ENCODE measurements at places on chromosomes 6 and 20.

- DNase-seq = no peak
Measured at GRCh38 chr20:25285091-25285647, 37.3 kb downstream of the PYGB start.

- DNase-seq = no peak
Measured at GRCh38 chr20:48901326-48901725, 20.2 kb upstream of the ARFGEF2 start.

DNA sequence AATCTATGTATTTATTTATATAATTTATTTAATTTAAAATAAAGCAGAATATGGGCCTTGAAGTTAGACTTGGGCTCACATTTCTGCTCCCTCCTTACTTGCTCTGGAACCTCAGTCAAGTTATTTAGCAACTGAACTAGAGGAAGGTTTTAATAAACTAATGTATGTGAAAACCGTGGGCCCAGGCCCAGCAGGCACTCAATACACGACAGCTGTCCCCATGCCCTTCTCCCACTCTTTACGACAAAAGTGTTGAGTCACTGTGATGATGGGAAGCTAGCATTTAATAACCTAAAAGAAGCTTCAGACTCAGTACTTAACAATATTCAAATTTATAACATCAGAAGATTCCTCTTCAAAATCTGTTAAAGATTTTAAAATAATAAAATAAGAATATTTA, 46.7 kb downstream of the SERAC1 start:
- no peak for DNase-seq

- DNase-seq = no peak
Measured at GRCh38 chr6:149363154-149363553, 36.9 kb upstream of the SUMO4 start.

GRCh38 chr20:40654876-40655275, 34.2 kb downstream of the MAFB start:
- peak; percentile 40 for DNase-seq

GRCh38 chr6:94227741-94228140, 808.4 kb upstream of the EPHA7 start:
- DNase-seq = no peak

DNA sequence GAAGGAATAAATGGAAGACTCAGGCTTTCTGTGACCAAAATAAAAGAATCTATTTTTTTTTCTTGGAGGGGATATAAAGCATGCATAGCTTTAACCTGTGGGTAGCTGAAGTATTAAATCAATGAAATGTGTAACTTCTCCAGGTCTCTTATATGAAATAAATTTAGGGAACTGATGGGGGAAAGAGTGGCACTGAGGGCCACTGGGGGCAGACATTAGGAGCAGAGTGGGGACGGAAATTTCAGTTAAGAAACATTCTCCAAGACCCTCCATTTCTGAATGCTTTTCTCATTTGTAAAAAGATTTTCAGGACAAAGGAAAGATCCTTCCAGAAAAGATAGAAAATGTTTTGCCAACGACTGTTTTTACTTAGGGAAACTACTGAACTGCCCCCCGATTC, 131.0 kb downstream of the GPX5 start:
- DNase-seq = no peak
